Stimulated activated CD8-positive, alpha-beta memory T cell treated with anti-CD3 and anti-CD28 coated beads, Interleukin-4, amount 100 ng/mL, for 4 hours (primary cell): ENCODE measurements at places on chromosomes 16 and 17.

DNA sequence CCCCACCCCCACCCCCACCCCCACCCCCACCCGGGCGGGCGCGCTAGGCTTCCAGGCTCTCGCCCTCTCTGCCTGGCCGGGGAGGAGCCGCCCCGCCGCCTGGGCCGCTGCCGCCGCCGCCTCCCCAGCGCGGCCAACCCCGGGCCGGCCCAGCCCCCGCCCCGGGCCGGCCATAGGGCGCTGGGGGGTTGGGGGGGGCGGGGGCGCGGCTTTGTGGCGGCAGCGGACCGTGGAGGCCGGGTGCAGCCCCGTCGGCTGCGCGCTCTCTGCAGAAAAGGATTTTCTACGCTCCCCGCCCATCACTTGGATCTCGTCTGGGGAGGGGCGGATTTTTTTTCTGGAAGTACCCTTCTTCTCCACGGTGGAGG is 230.9 kb downstream of the MRTFB start:
- DNase-seq: no peak

DNA sequence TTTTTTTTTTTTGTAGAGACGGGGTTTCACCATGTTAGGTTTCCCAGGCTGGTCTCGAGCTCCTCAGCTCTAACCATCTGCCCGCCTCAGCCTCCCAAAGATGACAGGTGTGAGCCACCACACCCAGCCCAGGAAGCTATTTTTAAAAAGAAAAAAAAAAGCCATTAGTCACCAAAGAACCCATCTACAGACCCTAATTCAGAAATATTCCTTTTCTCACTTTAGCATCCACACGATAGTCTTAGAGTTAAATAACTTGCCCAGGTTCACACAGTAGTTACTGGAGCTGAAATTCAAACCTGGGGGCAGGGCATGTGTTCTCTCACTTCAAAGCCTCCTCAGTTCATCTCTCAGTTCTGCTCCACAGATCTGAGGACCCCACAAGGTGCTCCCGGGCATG is 70.3 kb upstream of the NOL11 start:
- DNase-seq: no peak

DNA sequence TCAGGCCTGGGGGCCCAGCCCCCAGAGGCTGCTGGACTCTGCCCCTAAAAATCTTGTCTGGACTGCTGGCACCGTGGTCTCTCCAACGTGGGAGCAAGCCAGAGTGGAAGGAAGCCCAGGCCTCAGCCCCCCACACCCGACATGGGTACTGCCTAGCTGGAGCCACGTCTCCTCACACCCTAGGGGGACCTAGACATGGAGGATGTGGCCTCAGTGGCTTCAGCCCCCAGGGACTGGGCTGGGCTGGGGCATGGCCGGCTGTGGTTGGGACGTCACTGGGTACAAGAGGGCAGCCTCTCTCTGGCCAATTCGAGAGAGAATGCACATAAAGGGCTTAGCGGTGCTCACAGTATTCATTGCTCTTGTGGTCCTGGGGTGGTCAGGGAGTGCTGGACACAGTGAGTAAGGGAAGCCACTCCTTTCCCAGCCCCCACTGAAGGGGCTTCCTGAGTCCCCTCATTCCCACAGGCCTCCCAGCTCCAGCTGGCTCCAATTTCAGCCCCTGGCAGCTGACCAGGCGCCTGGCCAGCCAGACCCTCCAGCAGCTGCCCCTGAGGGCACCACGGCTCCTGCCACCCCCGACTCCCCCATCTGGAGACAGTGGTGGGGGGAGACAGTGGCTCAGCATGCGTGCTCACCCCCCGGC is 1.1 kb downstream of the CDH15 start:
- no peak for DNase-seq

DNA sequence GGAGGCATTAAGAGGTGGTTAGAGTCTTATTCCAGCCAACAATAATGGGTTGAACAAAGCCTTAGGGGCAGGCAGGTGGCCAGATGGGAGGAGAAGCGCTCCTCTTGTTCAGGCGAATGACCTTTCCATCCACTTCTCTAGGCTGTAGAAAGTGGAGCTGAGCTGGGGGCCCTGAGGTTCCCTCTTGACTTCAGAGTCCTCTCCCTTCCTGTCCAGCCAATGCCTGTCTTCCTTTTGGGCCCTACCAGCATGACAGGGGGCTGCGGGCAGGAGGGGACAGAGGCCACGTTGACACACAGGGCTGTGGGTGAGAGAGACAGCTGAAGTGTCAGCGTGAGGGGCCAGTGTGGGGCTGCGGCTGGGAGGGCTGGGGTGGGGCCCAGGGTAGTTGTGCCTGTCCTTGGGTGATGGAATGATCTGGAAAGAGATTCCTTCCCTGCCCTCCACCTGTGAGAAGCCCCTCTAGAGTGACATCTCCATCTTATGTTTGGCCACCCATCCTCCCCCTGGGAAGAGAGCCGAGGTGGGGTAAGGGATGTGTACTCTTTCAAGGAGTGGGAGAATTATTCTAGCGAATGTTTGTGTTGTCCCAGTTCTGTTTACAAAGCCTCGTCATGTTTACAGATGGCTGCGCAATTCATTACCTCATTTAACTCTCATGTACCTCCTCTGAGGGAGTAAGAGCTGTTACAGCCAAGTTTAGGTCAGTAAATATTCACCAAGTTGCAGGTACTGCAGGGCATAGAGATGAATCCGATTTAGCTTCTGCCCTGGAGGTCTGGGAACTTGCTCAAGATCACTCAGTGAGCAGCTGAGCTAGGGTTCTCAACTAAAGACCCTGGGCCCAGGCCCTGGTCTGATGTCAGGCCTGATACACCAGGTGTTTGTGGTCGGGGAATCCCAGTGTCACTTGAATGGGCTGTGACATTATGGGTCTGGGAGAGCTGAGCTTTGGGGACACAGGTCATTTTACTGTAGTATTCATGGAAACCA is 3.3 kb downstream of the ERBB2 start:
- DNase-seq: no peak

DNA sequence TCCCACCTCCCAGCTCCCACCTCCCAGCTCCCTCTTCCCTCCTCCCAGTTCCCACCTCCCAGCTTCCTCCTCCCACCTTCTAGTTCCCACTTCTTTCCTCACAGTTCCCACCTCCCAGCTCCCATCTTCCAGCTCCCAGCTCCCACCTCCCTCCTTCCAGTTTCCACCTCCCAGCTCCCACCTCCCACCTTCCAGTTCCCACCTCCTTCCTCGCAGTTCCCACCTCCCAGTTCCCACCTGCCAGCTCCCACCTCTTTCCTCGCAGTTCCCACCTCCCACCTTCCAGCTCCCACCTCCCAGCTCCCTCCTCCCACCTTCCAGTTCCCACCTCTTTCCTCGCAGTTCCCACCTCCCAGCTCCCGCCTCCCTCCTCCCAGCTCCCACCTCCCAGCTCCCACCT is 10.4 kb upstream of the MC1R start:
- no peak for DNase-seq

- no peak for DNase-seq
Measured at GRCh38 chr17:12081720-12082119, 61.0 kb downstream of the MAP2K4 start.

DNA sequence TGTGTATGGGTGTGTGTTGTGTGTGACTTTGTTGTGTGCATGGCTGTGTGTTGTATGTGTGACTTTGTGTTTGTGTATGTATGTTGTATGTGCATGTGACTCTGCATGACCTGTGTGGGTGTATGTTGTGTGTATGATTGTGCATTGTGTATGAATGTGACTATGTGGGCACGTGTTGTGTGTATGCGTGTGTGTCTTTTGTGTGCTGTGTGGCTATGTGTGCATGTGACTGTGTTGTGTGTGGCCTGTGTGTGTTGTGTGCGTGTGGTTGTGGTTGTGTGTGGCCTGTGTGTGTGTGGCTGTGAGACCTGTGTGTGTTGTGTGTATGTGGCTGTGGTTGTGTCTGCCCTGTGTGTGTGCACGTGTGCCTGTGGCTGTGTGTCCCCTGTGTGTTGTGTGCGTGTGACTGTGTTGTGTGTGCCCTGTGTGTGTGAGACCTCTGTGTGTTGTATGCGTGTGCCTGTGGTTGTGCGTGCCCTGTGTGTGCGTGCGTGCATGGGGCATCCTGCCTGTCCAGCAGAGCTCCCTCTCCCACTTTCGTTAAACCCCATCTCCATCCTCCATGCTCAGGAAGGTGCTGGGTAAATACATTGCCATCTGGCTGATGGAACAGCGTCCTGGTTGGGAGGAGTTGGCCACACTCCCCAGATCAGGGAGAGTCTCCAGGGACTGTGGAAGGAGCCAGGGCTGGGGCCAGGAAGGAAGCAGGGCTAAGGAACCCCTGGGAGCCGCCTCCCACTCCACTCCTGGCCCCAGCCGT is 90.1 kb upstream of the GSE1 start:
- no peak for DNase-seq
